ENCODE measurements at places on chromosomes 3 and 15.

DNA sequence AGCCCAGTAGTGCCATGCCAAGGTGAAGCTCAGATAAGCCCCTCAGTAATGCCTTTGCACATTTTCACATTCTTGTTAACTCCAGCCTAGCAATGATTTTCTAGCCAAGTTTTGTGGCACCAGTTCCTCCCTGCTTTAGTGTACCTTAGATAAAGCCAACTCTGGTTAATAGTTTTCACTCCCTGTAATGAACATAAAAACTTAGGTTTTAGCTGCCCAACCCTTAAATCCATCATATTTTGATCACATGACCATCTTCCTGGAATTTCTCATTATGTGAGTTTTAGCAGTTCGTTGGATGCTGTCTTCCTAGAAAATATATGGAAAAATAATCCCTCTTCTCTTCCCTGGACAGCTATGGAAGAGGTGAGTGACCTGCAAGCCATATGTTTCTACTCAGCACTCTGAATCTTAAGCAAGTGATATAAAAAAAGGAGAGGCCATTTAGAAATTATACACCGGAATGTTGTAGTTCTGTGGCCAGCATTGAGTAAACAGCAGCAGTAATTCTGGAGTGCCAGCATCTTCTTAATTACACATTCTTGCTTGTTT, 62.2 kb upstream of the P2RY1 start:
- no peak for DNase-seq

DNA sequence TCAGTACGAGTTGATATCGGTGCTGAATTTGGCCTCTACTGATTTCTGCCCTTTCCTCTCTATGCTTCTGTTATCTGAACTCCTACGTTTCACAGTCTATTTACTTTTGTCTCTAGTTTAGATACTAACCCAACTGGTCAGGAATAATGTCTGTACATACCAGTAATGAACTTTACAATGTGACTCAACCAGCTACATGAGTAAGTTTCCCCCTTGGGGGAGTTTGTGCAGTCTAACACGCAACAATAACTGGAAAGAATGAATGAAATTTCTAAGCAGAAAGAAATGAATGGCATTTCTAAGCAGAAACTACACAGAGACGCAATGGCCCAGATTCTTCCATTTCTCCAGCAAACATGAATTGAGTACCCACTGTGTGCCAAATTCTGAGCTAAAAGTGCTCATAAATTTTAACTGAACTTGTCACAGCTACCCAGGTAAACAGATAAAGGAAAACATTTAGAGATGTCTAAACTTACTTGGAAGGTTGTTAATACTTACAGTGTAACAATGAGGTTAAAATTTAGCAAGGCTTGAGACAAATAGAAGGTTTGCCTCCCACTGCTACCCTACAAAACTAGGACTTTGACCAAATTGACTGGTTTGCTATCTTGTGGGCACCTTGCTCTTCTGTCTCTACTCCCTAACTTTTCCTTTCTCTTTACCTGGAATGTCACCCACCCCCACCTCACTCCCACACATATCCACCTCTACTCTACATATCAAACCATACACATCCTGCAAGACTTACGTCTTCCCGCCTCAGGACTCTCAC, 11.6 kb downstream of the UPK1B start:
- DNase-seq, result no peak

- DNase-seq, result no peak
Observed at GRCh38 chr3:10319251-10319650, 1.7 kb downstream of the SEC13 start.

DNA sequence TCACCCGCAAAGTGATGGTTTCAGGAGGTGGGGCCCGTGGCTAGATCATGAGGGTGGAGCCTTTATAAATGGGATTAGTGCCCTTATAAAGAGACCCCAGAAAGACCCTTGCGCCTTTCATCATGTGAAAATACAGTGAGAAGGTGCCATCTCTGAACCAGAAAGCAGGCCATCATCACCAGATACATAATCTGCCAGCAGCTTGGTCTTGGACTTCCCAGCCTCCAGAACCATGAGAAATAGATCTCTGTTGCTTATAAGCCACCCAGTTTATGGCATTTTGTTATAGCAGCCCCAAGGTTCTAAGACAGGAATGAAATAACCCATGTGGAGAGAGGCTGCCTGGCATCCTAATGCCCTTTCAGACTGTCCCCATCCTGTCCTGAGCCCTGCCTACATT, 127.8 kb upstream of the SMAD3 start:
- DNase-seq, result no peak

GRCh38 chr3:130300888-130301287, 44.6 kb upstream of the COL6A5 start:
- no peak for DNase-seq

- peak; percentile 99 for DNase-seq
Observed at GRCh38 chr3:119702530-119703527, at the start of gene CFAP91. Gene CFAP91 (plus strand): TSS chr3:119703022. CDS start chr3:119703099, 77 bp downstream.

DNA sequence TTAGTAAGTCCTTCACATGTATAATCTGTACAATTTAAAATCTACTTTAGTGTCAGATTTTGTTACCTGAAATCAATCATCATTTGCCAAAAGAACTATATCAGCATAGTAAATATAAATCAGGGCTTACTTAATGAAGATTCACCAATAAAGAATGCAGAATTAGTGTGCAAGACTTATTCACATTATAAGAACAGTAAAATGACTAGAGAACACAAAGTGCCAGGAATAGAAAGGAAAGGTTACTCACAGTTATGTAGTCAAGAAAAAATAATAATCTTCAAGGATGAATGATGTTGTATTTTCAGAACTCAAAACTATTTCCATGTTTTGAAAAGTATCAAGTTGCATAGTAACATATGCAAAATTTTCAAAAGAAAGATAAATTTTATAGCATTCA, 891.9 kb downstream of the ROBO1 start:
- no peak for DNase-seq

GRCh38 chr3:47197287-47197686, 33.4 kb upstream of the SETD2 start:
- no peak for DNase-seq

DNA sequence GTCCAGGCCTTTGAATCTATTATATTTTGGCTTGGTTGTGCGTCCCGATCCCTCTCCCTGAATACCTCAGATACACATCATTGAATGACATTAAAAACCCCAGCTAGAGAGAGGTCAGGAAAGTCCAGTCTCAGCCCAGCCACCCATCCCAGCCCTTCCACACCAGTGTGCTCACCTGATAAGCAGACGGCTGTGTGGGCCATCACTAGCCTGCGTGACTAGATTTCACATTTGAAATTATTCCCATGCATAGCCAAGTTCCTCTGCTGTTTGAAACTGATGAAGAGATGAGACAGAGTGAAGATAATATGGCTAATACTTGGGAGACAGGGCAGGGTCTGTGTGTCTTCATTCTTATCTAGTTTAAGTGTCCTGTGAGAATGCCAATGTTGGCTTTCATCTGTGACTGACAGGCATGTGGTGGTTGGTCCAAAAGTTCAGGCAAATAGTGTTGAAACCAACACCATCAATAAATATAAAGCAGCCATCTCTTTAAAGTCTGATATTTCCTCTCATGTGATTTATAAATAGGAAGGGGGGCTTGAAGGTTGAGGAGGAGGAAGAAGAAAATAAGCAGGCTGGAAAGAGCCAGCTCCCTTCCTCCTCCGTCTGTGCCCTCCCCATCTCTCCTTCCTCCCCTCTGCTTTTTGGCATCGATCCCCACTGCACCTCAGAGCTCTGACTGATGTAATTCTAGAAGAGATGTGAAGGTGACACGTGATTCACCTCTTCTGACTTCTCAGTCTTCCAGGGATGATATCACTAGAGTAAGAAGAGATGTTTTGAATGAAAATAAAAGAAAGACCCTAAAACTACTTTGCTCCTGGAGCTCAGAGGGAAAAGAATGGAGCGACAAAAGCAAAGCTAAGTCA, 5.1 kb downstream of the FAM43A start:
- no peak for DNase-seq

GRCh38 chr3:39292961-39293360, 13.1 kb upstream of the CX3CR1 start:
- no peak for DNase-seq

GRCh38 chr15:49036650-49037545, 9.3 kb downstream of the SECISBP2L start:
- no peak for DNase-seq

- no peak for DNase-seq
Observed at GRCh38 chr3:64651303-64651702, 36.5 kb downstream of the ADAMTS9 start.

GRCh38 chr3:42670051-42670576, 15.2 kb upstream of the KLHL40 start:
- DNase-seq, result no peak

DNA sequence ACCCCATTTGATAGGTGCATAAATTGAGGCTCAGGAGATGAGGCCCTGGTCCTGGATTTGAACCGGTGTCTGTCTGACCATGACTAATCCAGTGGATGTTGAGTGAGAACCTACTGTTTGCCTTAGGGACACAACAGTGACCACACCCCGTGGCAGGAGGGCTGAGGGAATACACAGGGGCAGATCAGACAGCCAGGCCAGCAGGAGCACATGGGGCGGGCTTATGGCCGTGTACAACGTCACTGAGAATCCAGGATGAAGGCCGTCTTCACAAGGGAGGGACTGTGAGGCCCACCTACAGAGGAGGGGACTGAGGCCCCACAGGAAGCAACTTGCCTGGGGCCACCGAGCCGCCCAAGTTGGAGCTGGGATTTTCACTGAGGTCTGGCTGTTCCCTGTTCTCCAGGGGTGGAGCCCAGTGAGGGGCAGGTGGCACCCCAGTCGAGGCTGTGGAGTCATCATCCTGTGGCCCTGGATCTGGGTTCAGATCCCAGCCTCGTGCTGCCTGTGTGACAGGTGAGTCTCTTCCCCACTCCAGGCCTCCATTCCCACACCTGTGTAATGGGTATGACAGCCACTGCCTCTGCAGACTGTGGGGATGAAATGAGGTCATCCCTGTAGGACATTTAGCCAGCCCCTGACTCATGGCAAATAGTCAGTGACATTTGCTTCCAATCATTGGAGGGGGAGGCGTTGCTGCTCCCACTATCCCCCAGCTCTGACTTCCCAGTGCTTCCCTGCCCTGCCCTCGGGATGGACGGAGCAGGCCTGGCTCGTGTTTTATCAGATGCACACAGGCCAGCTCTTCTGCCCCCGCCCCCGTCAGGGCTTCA, 6.3 kb upstream of the PLXND1 start:
- DNase-seq, result no peak

GRCh38 chr15:101560722-101561583, 71.4 kb upstream of the PCSK6 start:
- DNase-seq, result no peak

GRCh38 chr3:148861277-148861869, 3.7 kb upstream of the CPA3 start:
- no peak for DNase-seq

DNA sequence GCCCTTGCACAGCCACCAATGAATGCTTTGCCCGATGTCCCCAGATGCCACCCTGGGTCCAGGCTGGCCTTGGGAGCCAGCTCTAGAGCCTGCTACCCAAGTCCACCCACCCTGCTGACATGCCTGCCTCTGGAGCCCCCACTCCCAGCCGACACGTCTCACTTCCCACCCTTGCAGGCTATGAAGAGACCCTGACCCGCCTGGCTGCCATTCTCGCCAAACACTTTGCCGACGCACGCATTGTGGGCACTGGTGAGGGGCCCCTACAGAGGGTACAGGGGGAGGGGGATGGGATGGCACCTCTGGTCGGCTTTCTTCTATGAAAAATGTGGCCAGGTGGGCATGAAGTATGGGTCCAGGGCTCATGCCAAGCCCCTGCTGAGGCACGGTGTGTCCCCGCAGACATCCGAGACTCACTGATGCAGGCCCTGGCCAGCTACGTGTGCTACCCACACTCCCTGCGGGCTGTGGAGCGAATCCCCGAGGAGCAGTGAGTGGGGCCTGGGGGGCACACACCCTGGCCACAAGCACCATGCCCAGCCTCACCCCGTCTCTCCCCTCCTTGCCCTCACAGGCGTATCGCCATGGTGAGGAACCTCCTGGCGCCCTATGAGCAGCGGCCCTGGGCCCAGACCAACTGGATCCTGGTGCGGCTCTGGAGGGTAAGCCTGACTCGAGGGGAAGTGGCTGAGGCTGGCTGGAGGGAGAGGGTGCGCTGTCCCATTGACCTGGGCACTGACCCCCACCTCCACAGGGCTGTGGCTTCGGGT, 6.0 kb downstream of the AMIGO3 start:
- no peak for DNase-seq

DNA sequence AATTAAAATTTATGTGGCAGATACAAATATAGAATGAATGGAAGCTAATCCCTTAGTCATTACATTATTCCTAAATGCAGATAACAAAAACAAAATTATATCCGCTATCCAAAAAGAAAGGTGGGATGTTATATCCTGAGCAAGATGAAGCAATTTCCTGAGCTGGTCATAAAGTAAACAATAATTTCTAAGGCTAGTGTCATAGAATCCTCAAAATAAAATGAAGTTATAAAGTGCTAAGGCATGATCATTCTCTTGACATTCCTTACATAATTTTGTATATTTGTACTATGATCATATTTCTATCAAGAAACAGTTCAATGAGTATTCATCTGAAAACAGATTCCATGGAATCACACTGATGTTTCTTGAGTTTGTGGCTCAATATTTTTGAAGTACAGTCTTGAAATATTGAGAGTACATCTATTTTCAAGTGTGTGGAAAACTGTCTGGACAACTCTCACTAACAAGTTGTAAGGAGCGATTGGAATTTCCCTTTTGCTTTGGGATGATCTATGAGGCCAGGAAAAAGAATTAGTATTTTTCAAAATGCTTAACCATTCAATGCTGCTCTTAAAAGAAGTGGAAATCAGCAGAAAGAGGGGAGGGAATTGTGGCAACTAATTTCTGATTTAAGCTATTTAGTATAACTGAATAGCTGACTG, 92.4 kb downstream of the ABI3BP start:
- DNase-seq, result no peak

GRCh38 chr3:164526250-164526649, 552.0 kb downstream of the SI start:
- no peak for DNase-seq

DNA sequence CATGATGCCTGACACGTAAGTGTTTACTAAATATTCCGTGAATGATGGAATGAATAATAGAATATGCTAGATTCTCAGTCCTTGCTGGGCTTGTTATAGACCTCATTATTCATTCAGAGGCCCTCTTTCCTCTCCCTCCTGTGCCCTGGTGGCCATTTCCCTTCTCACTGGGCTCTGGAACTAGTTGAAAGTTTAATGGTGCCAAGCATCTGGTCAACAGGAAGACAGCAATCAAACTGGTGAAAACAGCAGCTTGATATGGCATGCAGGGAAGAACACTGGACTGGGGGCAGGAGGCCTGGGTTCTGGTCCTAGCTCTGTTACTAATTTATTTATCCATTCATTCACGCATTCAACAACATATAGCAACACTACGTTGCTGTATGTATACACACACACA, 3.7 kb upstream of the APOD start:
- DNase-seq, result no peak
